ENCODE measurements at places on chromosomes 3 and 15.

DNA sequence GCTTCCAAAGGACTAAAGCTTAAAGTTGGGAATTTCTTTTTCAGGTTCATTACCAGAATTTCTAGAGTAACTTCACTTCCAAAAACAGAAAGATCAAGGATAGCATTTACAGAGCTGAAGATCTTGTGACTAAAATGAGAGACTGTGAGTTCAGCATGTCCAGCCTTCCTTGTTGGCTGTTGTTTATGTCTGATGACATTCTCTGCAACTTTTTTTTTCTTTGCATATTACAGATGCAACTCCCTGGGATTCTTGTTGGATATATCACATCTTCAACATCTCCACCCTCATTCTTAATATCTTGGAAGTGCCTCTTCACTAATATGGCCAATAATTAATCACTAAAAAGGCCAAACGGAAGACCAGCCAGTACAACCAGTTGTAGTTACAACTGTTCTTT is 86.2 kb upstream of the FRMD4B start:
- no peak for DNase-seq

- no peak for DNase-seq
These were observed 619 bp upstream of the CMTM8 start for GRCh38 chr3:32237670-32238452.

DNA sequence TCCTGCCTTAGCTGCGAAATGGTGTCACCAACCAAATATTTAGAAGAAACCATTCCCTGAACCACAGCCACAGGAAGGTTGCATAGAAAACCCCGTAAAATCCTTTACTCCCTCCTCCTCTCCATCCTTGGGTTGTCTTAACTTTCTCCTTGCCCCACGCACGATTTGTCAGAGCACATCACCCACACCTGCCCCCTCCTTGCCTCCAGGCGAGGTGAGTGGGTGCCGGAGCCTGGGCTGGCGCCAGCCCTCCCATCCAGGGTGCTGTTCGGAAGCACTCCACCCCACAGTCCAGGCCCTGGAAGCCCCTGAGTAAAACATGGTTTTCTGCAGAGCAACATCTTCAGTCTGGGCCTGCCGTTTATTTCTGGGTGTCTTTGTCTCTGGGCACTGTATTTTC is 3.7 kb downstream of the GHRL start:
- no peak for DNase-seq

DNA sequence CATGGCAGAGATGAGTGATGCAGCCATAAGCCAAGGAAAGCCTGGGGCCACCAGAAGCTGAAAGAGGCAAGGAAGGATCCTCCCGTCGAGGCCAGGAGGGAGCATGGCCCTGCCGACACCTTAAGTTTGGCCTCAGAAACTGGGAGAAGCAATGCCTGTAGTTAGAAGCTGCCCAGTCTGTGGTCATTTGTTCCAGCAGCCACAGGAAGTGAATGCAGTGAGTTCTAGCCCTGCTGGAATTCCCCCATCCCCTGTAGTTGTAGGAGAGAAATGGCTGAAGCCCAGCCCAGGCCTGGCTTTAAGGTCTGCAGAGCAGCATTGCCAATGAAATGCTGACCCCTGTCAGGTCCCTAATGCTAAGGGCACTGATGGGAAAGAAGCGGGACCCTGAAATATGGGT is 12.2 kb upstream of the CHSY1 start:
- no peak for DNase-seq

DNA sequence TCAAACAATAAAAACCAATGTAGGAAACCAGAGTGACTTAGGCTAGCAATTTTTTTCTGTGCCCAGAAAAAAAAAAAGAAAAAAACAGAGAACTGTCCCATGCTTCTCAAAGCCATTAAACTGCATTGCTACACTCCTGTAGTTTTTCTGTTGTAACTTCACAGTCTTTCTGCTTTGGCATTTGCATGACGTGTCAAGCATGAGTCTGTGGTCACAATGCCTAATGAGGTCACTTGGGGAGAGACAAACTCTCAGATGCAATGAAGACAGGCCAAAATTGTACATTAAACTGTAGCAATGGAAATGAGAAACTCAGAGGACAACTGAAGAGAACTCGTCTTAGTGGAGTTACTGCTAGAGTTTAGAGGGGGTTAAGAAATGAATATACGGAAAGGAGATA is 30.8 kb downstream of the CCDC80 start:
- no peak for DNase-seq

- DNase-seq: no peak
These were observed 514 bp upstream of the PPP4R2 start for GRCh38 chr3:72996121-72996472.

All from GM18507 (cell line).